NCI-H1417 (cell line): ENCODE measurements at places on chromosomes 2 and 18.

DNA sequence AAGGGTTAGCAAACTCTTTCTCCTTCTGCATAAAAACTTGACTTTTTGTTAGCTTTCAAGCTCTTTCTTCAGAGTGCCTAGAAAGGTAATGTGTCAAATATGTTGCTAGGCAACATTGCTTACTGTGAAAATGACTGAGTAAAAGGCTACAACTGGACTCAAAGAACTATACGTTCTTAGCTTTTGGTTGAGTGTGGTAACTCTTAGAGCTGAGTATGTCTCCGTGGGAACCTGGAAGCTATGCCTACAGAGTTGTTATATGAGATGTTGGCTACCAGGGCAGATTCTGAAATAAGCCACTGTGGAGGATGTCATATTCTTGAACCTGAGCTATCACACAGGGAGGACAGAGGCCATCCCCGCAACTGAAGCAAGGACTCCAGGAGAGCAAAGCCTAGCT is 105.5 kb downstream of the ARL6IP6 start:
- DNase-seq = no peak

DNA sequence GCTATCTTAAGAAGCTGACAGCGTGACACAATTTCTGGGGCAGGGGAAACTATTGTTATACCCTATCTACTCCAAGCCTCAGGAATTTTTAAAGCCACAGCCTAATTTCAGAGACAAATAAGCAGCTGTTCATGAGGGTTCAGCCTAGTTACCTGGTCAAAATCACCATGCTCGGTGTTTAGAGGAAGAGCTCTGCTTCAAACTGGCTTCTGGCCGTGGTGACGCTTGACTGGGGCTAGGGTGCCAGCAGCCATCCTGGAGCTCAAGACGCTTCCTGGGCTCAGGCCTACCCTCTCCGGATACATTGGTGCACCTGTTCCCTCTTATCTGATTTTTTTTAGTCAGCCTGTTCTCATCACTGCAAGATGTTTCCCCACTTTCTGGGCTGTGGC is 41.7 kb downstream of the FRZB start:
- DNase-seq = peak; percentile 62

DNA sequence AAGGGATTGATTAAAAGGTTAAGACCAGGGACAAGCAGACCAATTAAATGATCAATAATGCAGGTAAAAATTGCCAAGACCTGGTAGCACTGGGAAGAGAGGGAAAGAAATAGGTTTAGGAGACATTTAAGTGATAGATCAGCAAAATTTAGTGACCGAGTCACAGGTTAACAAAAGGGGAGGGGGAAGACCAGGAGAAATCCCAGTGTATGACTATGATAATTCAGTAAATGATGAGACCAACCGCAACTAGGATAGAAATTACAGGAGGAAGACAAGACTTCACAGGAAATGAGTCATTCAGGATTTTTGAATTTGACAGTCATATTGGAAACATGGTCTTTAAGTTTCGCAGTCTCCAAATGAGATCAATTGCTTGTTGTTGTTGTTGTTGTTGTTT is 62.9 kb downstream of the COBLL1 start:
- no peak for DNase-seq

- no peak for DNase-seq
Measured at GRCh38 chr2:28160986-28161425, 231.7 kb upstream of the FOSL2 start.

DNA sequence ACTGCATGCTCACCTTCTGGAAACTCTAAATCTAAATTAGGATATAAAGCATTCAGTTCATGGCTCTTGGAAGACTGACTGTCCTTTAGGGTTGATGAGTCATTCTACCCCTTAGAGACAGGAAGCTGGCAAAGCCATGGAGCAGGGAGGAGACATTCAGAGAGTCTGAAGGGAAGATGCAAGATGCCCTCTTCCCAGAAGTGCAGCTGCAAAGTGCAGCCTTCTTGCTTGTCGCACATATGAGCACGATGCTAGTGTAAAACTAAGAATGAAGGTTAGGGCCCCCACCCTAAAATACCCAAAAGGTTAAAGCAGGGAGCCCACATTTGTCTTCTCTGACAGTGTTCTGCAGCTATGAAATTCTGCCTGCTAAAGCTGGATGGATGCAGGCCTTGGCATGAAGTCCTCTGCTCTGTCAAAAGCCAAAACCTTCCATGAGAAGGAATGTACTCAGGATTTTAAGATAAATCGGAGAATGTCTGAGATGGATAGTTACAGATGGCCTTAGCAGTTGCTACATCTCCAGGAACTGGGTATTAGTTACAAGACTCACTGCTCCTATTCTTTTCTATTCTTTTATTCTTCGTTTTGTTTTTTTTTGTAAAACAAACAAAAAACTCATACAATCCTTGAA is 89.7 kb downstream of the POLE4 start:
- DNase-seq = no peak

DNA sequence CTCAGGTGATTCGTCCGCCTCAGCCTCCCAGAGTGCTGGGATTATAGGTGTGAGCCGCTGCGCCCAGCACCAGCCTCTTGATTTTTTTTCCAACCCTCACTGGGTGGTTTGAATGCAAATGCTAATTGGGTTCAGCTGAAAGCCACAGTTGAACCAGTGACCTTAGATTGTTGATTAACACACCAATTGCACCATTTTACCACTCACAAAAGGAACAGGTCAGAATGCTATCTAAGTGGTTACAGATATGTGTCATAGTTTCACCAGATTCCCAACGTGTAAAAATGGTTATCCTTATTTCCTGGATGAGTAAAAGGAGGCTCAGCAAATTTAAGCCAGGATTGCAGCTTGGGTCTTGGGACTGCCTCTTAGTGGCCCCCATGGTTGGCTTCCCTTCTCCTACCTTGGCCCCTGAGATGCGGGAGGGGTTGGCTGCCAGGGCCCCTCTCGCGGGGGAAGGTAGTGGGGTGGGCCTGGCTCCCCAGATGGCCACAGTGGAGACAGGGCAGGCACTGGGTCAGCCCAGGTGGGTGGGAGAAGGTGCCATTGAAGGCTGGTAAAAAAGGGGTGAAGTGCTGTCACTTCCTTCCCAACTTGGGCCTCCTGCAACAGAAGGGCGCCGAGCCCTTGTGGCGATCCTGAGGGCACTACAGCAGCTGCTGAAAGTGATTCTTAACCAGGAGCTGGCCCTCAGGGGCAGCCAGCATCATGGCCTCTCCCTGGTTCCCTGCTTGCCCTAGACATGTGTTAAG is 164.9 kb upstream of the HAAO start:
- no peak for DNase-seq

GRCh38 chr2:160096409-160096808 is 34.0 kb upstream of the PLA2R1 start:
- no peak for DNase-seq

DNA sequence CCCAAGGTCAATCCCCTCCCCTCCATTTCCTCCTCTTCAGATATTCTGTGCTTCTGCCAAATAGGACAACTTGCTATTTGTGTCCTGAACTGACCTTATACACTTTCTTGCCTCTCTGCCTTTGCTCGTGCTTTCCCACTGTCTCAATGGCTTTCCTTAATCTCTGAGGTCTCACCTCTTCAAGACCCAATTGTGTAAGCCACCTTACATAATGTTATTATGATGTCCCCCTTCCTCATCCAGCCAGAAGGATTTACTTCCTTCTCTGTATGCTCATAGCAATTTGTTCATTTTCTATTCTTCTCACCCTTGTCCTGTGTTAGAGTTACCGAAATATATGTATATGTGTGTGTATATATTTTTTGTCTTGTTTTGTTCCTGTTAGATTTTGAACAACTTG is 26.9 kb upstream of the DARS1 start:
- no peak for DNase-seq

DNA sequence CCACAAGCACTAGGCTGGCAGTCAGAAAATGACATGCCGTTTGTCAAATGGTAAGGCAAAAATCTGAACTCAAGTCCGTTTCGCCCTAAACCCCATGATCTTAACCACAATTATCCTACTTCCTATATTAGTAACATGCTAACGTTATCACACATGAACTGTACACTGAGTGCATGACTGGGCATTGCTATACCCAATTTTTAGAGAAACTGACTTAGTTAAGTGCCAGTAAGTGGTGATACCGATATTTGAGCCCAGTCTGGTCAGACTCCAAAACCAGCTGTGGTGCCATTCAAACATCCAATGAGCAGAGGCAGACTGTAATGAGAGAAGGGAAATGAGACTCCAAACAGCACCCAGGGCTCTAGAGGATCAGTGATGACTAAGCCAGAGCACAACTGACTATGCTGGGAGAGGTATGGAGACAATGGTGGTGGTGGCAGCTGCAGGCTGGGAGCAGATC is 311.7 kb upstream of the PKDCC start:
- DNase-seq = no peak

- no peak for DNase-seq
Measured at GRCh38 chr2:3467654-3468053, 51.7 kb downstream of the ADI1 start.

DNA sequence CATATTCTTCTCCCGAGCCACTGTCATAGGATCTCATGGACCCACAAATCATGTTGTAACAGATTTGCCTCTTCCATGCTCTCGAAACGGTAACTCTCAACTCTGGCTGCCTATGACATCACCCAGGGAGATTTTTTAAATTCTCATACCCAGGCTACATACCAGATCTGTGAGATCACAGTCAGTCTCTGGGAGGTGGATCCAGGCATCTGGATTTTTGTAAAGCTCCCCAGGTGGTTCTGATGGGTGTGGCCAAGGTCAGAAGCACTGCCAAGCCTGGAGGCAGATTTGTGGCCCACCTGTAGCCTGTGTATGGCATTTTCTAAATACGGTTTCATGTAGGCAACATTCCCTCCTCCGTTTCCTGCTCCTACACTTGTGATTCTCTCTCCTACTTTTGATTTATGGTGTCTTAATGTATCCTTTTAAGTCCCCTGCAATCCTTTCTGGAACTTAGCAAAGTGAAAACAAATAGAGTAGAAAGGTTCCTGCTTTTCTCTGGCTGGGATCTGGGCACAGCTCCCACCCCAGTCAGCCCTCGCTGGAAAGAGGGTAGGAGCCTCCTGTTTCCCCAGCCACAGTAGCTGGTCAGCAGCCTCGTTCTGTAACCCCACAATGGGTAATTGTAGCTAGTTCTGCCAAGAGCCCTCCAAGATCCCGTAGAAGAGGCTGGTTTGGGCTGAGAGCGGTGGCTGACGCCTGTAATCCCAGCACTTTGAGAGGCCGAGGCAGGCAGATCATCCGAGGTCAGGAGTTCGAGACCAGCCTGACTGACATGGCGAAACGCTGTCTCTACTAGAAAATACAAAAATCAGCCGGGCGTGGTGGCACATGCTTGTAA is 96.2 kb downstream of the KLHL29 start:
- DNase-seq = peak; percentile 19

DNA sequence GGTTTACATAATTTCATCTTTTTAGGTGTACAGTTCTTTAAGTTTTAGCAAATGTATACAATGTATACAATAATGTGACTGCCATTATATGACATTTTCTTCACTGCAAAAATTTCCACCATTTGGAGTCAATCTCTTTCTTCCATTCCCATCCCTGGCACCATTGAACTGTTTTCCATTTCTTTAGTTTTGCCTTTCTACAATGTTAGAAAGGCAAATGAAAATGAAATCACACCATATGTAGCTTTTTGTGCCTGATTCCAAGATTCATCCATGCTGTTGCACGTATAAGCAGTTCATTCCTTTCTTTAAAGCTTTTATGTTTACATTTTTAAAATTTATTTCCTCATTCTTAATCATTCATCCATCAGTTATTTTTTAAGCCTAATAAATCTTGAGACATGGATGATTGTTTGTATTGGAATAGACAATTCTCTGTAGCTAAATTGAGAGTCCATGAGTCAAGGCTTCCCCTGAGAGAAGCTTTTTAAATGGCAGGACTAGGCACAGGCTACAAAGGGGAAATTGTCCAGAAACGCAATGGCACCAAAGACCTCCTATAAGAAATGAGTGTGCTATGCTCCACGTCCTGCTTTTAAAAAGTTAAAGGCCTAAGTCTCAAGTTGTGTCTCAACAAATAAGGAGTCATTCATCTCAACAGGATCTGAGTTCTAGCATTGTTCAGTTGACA is 8.7 kb upstream of the COL5A2 start:
- no peak for DNase-seq
